ENCODE measurements at places on chromosomes 3 and 15.

DNA sequence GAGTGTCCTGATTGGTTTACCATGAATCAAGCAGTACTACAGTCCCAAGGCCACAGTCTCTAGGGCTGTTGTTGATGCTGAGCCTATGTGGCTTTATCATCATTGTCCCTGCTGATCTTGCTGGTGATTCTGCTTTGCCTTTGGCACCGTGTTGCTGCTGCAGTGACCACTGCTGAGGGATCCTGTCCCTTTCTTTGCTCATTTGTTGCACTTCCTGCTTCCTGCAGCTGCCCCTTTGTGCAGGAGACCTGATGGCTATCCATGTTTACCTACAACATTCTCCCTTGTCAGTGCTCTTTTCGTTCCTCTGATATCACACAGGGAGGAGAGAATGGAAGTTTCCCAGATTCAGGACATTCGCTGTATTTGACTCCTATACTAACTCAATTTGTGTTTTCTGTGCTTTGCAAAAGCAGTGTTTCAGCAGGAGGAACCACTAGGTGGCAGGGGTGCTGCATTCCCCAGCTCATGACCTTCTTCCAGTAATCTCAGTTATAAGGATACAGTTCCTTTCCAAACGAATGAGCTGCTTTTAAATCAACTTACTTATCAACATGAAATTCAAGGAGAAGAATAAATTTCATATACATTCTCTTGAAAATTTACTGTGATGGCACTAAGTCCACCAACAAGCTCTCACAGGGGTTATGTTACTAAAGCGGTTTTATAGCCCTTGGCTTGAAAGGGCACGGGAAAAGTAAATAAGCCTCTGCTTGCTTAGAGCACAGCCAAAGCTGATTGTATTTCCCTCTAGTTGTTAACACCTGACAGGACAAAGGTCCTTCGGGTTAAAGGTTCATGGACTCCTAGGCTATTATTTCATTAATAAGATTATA lies 9.7 kb upstream of the THUMPD3 start:
- DNase-seq: peak; percentile 33

DNA sequence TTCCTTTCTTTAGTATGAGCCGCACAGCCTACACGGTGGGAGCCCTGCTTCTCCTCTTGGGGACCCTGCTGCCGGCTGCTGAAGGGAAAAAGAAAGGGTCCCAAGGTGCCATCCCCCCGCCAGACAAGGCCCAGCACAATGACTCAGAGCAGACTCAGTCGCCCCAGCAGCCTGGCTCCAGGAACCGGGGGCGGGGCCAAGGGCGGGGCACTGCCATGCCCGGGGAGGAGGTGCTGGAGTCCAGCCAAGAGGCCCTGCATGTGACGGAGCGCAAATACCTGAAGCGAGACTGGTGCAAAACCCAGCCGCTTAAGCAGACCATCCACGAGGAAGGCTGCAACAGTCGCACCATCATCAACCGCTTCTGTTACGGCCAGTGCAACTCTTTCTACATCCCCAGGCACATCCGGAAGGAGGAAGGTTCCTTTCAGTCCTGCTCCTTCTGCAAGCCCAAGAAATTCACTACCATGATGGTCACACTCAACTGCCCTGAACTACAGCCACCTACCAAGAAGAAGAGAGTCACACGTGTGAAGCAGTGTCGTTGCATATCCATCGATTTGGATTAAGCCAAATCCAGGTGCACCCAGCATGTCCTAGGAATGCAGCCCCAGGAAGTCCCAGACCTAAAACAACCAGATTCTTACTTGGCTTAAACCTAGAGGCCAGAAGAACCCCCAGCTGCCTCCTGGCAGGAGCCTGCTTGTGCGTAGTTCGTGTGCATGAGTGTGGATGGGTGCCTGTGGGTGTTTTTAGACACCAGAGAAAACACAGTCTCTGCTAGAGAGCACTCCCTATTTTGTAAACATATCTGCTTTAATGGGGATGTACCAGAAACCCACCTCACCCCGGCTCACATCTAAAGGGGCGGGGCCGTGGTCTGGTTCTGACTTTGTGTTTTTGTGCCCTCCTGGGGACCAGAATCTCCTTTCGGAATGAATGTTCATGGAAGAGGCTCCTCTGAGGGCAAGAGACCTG lies 13.2 kb downstream of the GREM1 start:
- no peak for DNase-seq

DNA sequence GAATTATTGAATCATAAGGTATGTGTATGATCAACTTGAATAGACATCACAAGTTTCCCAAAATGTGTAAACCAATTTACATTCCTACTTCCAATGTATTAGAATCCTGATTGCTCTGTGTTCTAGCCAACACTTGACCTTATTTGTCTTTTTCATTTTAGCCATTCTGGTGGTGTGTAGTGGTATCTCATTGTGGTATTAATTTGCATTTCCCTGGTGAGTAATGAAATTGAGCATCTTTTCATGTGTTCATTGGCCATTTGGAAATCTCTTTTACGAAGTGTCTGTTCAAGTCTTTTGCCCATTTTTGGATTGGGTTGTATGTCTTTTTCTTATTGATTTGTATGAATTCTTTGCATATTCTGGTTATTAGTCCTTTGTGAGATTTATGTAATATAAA lies 138.0 kb downstream of the RBPMS2 start:
- DNase-seq: no peak

DNA sequence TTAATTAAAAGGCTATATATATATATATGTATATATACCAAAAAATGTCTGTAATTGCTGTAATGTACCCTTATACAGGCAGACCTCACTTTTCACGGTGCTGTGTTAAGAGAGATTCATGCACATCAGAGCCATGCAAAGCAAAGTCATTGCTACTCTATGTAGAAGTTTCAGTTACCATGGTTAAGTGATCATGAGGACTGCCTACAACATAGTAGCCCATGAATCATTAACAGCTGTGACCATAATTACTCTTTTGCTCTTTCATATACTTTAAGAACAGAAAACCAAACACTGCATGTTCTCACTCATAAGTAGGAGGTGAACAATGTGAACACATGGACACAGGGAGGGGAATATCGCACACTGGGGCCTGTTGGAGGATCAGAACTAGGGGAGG lies 225.3 kb upstream of the EPHA3 start:
- no peak for DNase-seq

DNA sequence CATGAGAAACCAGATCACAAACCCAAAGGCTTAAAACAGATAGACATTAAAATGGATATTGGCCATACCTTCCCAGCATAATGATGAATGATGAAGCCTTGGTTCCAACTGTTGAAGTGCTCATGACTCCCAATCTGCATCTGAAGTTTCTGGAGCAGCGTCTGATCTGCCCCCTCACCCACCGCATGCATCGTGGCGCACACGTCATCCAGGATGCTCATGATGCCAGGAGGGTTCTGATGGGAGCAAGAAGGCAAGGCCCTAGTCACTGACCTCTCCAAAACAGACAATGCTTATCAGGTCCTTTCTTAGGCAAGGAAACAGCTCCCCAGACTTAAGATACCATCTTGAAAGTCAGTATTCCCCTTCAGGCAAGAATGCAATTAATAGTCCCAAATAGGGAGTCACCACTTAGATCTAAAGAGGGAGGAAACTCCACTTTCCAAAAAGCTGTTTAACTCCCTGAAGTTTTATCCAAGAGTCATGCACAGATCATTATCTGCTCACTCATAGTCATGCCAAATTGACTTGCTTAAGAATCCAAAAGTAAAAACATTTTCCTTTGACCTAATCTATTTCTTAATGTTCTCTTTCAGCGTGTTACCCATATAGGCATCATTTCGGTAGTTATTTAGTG lies 2.1 kb downstream of the LDHAL6B start:
- DNase-seq: no peak
